ENCODE measurements at places on chromosomes 12 and 14.
A peak's percentile ranks its signal among the peaks of the same experiment; 100 is the strongest.

GRCh38 chr14:85190251-85190650 is 339.7 kb upstream of the FLRT2 start:
- DNase-seq: no peak

DNA sequence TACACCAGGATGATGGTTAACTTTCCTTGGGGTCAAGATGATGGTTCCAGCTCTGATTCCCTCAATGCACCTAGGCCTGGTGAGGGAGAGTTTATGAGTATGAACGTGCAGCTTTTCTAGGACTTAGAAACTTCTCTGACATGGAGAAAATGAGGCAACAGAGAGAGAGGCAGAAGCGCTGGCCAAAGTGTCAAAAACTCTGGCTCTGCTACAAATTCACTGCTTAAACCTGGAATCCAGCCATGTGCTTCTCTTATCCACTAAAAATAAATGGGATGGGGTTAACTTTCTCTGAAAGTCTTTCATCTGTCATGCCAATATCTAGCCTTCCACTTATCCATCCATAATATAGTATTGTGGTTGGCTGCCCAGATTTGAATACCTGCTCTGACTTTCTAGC is 568.7 kb downstream of the MED13L start:
- no peak for DNase-seq

- DNase-seq: no peak
These were observed 4.3 kb downstream of the SEL1L start for GRCh38 chr14:81529391-81529790.

- DNase-seq: no peak
These were observed 153.7 kb upstream of the IGF1 start for GRCh38 chr12:102633981-102634605.

DNA sequence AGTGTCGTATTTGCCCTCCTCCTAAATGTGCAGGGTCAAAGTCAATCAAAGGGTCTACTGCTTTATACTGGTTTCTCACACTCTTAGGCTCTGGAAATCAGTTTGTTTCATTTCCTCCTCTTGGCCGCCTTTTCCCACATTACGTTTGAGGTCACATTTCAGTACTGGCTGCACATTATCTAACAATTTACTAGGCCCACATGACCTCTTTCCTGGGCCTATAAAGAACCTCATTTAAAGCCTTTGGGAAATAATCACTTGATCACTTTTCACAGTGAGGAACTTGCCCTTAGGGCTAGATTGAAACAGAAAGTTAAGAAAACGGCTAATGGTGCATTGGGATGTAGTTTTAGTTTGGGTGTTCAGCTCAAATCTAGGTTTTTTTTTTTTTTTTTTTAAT is 497.5 kb downstream of the RERGL start:
- DNase-seq: no peak

DNA sequence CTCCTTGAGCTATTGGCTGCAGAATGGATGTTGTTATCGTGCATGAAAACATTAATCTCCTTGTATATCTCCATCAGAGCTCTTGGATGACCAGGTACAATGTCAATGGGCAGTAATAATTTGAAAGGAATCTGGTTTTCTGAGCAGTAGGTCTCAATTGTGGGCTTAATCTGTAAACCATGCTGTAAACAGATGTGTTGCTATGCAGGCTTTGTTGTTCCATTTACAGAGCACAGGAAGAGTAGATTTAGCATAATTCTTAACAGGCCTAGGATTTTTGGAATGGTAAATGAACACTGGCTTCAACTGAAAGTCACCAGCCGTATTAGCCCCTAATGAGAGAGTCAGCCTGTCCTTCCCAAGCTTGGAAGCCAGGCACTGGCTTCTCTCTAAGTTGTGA is 50.4 kb downstream of the ATG14 start:
- DNase-seq: no peak

GRCh38 chr12:125983094-125983783 is 918.0 kb downstream of the AACS start:
- DNase-seq: no peak

- DNase-seq: peak; percentile 6
These were observed at the start of gene BCAT1 for GRCh38 chr12:24948757-24949722. BCAT1 (minus strand) TSS chr12:24949101; CDS start chr12:24948932, 169 bp downstream.

DNA sequence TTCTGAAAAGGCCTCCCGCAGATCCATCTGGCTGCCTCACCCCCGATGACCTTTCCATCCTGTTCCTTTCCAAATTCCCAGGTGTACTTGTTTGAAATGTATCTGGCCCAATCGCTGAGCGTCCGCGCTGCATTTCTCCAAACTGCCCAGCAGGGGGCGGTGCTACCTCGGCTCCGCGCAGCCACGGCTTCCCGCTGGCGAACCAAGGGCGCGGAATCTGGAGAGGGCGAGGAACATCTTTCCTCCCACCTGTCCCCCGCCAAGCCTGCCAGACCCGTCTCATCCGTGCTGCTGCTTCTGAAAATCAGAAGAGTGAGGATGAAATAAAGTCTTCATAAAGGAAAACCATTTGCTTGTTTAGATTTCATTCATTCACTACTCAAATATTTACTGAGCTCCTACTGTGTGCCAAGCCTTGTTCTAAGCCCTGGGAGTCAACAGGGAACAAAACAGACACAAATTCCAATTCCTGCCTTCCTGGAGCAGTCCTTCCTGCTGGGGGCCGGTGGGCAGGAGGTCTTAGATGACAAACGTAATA is 16.8 kb upstream of the MYL2 start:
- DNase-seq: peak; percentile 50

DNA sequence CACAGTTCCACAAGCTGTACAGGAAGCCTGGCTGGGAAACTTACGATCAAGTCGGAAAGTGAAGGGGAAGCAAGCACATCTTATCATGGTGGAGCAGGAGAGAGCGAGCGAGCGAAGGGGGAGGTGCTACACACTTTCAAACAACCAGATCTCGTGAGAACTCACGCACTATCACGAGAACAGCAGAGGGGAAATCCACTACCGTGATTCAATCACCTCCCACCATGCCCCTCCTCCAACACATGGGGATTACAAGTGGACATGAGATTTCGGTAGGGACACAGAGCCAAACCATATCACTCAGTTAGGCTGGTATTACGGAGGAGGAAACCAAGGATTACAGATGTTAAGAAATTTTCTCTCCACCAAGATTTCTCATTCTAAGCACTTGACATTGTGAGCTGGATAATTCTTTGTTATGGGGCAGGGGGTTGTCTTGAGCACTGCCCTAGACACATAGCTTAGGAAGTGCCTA is 262.0 kb upstream of the G2E3 start:
- no peak for DNase-seq

GRCh38 chr14:32075672-32076277 is 1.3 kb upstream of the ARHGAP5 start:
- DNase-seq: peak; percentile 53

- no peak for DNase-seq
These were observed 20.9 kb downstream of the ACTR6 start for GRCh38 chr12:100221523-100221922.

- no peak for DNase-seq
These were observed 1074.2 kb upstream of the NOVA1 start for GRCh38 chr14:27672047-27672446.

DNA sequence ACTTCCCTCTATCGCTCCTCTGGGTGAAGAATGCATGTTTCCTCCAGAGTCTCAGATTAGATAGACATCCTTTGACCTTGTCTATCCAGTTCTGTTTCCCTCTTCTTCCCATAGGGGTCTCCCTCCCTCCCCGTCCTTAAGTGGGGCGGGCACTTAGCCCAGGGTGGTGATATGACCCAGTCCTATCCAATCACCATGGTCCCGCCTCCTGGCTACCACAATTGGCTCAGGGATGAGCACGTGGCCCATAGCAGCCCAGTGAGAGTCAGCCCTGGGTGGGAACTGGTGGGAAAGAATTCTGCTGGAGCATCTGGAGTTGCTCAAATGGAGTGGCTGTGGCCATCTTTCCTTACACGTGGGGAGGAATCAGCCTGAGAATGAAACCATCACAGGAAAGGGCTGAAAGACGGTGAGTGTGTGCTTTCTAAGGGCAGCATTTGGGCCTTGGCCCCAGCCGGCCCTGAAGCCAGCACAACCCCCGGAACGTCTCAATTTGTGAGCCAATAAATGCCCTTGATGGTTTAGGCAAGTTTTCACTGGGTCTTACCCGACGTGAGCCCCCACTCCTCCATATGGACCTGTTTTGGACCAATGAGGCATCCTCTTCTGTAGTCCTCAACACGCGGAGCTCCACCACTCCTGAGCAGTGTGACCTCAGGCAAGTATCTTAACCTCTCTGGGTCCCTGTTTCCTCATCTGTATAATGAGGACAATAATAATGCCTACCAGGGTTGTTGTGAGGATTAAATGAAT is 14.4 kb upstream of the MLXIP start:
- peak; percentile 12 for DNase-seq

GRCh38 chr12:67589078-67589477 is 59.5 kb upstream of the DYRK2 start:
- no peak for DNase-seq

DNA sequence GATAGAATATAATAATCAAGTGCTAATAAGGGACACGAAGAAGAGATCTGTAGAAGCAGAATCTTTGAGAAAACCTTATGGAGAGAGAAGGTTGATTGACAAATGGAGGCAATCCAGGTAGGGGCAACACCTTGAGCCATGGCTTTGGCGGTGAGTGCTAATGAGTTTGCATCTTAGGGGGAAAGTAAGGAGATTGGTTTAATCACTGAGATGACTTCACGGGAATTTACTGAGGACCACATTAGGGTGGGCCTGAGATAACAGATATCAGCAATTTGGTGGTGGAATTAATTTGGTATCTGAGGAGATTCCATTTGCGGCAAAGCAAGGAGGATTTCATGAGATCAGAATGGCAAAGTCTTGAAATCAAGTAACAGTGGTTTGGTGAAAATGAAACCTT is 1.8 kb upstream of the LARP4 start:
- no peak for DNase-seq

Measured in CD4-positive, alpha-beta T cell treated with Interleukin-2 at 100 ng/mL for 4 hours (primary cell).